ENCODE measurements at places on chromosomes 1 and 21. TPM values are rescaled to one million over a fixed set of nuclear protein-coding genes. Genes with fewer than 3 reads are reported as not detected.

DNA sequence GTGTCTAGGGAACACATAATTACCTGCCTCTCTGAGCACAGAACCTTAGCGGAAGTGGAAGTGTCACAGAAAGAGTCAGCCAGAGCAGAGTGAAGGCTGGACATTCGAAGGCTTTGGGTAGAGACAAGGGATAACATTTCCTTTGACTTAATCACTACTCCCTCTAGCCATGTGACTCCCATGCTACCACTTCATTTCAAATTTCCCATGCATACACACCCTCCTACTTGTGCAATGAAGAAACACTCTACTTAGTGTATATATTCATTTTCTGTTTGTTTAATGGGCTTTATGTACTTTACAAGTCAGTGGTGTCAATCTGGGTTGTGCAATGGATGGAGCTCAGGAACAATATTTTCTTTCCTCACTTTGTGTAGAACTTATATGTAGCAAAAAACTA, 6.9 kb downstream of the ANKRD35 start:
- DNase-seq, result no peak

DNA sequence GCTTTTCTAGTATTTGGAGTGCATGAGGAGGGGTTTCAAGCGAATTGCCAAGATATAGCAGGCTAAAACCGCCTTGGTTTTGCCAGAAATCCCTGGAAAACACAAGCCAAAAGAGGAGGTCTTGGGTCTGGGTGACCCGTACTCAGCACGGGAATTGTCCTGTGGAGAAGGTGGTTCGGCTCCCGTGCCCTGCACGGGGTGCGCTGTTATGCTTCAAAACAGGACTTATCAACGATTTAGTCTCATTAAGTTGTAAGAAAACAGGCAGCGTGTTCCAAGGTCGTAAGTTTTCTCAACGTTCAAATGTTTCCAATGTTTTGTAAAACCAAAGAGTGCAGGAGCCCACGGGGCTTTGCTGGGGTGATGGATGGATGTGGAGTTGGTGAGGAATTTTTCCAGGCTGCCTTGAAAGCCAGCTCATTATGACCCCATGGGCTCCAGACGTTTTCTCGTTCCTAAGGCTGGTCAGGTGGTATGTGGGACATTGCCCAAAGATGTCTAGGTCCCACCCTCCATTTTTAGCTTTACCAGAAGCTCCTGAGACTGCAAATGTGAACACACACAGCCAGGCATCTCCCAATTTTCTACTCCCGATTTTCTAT, 75.4 kb upstream of the CLDN14 start:
- DNase-seq, result no peak

DNA sequence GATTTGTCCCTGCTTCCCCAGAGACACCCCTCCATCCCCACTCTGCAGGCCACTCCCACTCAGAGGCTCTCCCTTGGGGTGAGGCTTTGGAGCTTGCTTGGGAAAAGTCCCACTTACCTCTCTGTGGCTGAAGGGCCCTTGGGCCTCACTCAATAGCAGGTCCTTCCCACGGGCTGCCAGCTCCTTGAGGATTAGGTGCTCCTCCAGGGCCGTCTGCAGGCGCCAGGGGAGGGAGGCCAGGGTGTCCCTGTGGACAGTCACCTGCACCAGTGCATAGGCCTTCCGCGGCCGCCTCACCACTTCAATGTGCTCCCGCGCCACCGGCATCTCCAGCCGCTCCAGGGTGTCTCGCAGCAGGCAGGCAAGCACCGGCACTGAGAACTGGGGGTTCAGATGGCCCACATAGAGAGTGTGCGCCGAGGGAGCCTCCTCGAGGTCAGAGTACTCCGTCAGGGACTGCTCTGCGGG, 1.4 kb downstream of the SLFNL1 start:
- no peak for DNase-seq

Gene SLC44A3
- 7.0 TPM for total RNA-seq

DNA sequence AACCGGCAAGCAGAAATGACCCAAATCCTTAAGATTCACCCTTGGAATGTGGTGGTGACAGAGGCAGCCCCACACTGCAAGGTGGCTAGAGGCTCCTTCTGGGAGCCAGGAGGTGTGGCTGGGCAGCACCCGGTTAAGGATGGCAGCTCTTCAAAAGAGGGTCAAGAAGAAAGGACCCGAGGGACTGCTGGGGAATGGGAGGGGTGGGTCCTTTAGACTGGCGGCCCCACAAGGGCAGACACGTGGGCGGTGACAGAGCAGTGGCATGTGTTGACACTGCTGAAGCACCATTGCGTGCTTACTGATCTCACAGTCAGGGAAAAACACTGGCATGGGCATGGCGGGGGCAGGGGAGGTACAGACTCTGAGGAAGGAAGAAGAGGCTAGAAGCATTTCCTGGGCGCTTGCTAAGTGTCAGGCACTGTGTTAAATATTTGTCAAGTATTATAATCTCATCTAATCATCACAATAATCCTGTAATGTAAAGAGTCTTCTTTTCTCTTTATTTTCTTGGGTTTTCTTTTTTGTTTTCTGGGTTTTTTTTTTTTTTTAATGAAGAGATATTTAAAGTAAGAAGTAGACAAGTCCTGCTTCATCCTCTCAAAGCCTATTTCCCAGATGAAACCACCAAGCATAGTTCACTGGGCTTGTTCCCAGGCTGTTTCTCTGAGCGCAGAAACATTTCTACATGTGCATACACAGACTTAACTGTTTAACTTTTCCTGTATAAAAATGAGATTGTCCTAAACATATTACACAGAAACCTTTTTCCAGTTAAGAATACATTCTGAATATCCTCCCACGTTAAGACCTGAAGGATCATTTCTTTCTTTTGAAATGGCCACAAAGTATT, 165.8 kb upstream of the EDN2 start:
- peak; percentile 59 for DNase-seq

GRCh38 chr1:231315887-231316286, 21.8 kb downstream of the EXOC8 start:
- DNase-seq, result no peak

Gene F13B
- not detected for total RNA-seq

- DNase-seq, result no peak
Measured at GRCh38 chr1:13951793-13952751, 252.1 kb downstream of the PRDM2 start.

- peak; percentile 64 for DNase-seq
Measured at GRCh38 chr1:59976194-59977074, 49.9 kb upstream of the CYP2J2 start.

DNA sequence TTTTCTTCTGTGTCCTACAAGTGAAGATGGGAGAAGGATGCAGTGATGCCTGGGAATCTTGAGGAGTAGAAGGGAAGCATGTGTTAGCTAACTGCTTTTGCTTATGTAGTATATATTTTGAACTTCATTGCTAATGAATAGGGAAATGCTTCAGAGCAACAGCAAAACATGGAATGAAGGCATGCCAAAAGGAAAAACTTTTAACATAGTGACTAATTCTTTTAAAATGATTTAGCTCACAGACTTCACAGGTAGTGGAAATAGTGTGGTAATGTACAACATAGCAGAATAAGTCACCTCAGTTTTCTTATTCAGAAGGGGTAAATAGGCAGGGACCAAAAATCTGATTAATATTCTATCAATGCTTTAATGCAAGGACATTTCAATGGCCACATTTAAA, 95.5 kb downstream of the LYPLAL1 start:
- DNase-seq, result no peak

Gene G0S2
- 346 TPM for total RNA-seq

Gene SPRR5
- not detected for total RNA-seq

Gene AJAP1
- total RNA-seq, result 0.67 TPM

DNA sequence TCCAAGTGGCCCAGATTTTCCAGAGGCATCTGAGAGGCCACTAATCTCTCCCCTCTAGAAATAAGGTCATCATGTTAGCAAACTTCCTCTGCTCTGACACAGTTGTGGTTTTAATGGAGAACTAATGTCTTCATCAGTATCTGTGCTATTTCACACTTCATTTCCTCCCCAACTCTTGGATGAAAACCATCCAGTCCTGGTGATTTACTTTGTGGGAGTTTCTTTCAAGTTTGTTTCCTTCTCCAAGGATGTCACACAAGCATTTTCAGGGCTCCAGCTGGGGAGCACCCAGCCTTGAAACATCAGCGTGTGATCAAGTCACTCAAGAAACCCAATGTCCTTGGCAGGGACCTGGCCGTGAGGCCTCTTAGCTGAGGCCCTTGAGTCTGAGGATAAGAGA, 38.8 kb downstream of the TBX15 start:
- DNase-seq, result no peak

DNA sequence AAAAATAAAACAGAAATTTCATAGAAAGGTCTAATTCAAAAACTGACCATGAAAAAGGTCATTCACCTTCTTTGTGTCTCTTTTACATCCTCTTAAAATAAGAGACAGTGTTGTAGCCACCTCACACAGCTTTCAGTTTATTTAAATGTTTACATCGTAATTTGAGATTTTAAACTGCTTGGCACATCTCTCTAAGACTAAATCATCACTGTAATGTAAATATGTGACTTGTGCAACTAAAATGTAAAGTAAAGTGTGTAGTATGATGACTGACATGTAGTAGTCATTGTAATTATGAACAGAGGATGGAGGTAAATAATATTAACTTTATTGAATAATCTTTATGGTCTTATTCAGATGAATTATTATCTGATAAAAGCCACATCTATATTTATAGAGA, 283.9 kb downstream of the KCNT2 start:
- no peak for DNase-seq

DNA sequence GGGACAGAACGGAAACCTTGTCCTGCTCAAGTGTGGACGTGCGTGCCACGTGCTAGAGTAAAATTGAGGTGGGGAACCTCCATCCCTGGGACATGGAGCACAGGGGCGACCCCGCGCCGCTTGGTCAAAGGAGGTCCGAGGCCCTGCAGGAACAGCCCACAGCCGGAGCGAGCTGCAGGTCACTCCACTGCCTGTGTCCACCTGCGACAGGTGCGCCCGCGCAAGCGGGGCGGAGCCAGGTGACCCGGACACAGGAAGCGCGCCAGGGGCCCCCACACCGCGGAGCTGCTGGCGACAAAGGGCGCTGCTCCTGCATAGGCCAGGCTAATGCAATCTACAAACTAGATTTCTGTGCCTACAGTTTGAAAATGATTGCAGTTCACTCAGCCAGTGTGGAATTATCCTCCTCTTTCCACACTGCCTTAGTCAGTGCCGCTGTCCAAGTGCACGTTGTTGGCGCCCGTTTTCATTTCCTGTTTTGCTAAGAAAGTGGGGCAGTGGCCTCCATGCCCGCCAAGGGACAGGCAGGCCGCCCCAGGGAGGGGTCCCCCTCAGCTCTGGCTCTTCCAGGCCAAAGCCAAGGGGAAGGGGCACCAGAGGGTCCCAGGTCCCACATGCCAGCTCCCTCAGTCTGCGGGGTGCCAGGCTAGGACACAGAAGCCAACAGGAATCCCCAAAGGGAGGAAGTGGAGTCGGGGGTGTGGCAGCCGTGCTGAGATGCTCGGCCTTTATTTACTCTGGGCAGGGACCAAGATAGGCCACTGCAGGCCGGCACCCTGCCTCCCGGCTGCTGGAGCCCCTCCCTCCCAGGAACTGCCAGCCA, 4.3 kb upstream of the NADK start:
- peak; percentile 74 for DNase-seq

DNA sequence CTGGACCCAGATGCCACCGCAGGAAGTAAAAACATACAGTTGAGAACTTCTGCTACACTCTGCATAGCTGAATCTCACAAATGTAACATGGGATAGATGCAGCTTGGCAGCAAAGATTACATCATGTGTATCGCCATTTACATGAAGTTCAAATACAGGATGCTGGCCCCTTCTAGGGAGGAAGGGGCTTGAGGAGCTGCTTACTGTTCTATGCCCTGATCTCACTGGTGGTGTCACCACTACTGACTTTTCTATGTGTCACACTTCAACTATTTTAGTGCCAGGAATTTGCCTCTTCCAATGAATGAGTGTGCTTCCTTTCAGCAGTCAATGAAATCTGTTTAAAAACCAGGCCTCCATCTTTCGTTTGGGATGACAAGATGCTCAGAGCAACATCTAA, 31.1 kb downstream of the MRAP start:
- DNase-seq, result no peak

DNA sequence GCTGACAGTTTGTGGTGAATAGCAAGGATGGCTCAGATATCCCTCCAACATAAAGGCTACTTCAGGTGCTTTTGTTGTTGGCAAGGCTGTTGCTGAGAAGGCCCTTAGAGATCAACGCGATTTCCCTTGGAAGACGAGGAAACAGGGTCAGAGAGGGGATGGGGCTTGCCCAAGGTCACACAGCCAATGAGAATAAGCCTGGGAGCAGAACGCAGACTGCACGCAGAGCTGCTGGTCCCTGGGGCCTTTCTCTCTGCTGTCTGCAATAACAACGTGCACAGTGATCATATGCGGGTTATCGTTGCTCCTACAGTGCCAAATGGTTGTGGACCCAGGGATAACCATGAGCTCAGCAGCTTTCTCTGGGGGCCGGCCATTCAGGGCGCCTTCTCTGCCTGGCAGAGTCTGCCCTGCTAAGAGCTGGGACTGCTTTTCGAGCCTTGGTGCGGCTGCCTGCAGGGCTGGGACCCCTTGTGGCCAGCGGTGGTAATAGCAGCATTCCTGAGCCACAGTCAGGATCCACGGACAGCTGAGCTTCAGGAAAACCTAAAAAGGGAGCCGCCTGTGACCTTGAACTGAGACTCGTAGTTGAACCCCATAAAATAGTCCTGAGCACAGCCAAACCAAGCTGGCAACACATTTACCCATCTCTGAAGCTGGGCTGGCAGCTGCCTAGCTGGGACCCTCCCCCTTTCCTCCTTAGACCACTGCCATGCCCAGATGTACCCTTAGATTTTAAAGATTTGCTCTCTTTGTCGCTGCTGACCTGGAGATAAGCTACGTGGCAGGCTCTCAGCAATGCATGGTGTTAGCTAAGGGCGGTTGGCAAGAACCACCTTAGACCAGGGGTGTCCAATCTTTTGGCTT, 39.8 kb downstream of the HTR6 start:
- DNase-seq, result peak; percentile 70

DNA sequence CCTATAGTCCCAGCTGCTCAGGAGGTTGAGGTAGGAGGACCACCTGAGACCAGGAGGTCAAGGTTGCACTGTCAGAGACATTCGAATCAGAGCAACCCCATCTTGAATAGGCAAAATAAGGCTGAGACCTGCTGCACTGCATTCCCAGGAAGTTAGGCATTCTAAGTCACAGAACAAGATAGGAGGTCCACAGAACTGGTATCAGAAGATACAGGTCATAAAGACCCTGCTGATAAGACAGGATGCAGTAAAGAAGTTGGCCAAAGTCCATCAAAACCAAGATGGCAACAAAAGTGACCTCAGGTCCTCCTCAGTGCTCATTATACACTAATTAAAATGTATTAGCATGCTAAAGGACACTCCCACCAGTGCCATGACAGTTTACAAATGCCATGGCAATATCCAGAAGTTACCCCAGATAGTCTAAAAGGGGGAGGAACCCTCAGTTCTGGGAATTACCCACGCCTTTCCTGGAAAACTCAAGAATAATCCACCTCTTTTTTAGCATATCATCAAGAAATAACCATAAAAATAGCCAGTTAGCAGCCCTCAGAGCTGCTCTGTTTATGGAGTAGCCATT, 65.2 kb upstream of the KLHDC7A start:
- DNase-seq, result no peak

- DNase-seq, result no peak
Measured at GRCh38 chr1:37123276-37124115, 89.2 kb upstream of the GRIK3 start.

GRCh38 chr1:70910013-70910412, 137.6 kb downstream of the PTGER3 start:
- no peak for DNase-seq

- DNase-seq, result no peak
Measured at GRCh38 chr1:166133857-166134256, 32.9 kb downstream of the FAM78B start.

Gene CNIH4
- 26.1 TPM for total RNA-seq

Gene WDR64
- not detected for total RNA-seq

- no peak for DNase-seq
Measured at GRCh38 chr1:177863796-177864195, 106.1 kb downstream of the SEC16B start.

GRCh38 chr21:28240586-28240985, 752.1 kb downstream of the LTN1 start:
- no peak for DNase-seq

Gene TAS1R1
- total RNA-seq, result not detected

All from heart left ventricle (tissue), 16 donors.